Mesothelial cell of epicardium (in vitro differentiated cells): ENCODE measurements at places on chromosomes 12 and 14.

GRCh38 chr12:76942267-76942666 is 63.4 kb upstream of the CSRP2 start:
- H3K4me3 ChIP-seq, result no peak overlapping the region
- peak overlapping the region; percentile 78 for H3K27ac ChIP-seq
- no peaks in the 10 kb centered on the region for H3K27me3 ChIP-seq
- no peaks in the 10 kb centered on the region for H3K36me3 ChIP-seq

DNA sequence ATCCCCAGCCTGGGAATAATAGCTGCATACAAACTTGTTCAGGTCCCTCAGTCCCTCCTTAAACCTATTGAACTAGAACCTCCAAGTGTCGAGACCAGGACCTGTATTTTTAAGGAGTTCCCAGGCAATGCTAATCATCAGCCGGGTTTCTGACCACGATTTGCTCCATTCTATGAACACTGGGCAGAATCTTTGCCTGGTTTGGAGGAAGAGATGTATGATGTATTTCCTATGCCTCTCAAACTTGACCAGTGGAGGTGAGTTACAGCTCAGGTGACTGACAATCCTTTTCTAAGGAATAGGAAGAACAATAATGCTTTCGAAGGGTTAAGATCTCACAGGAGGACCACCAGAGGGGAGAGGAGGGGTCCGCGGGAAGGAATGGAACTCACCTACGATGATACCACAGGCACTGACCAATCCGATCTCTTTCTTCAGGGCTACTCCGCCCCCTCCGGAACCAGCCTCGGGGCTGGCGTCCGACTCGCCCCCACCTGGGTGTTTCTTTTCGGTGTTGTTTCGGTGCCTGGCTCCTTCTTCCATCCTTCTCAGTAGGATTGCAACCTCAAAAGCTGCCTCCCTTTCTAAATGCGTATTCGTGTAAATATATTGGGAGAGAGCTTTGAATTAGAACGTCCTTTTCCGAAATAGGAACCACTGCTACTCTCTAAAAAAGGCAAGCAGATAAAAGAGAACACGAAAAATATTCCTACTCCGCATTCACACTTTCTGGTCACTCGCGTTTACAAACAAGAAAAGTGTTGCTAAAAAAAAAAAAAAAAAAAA is 895 bp downstream of the SLC7A8 start:
- H3K4me1 ChIP-seq, result peaks cover 17% of the 10 kb centered on the region
- peak; percentile 38 for DNase-seq
- H3K36me3 ChIP-seq, result no peaks in the 10 kb centered on the region
- H3K27me3 ChIP-seq, result no peaks in the 10 kb centered on the region

GRCh38 chr12:117897372-117898161 is 71.2 kb downstream of the KSR2 start:
- DNase-seq, result no peak
- H3K36me3 ChIP-seq, result no peaks in the 10 kb centered on the region
- peaks cover 3% of the 10 kb centered on the region for H3K27me3 ChIP-seq
- H3K4me3 ChIP-seq, result no peak overlapping the region
- H3K27ac ChIP-seq, result no peak overlapping the region
- no peaks in the 10 kb centered on the region for H3K4me1 ChIP-seq

- peaks cover 4% of the 10 kb centered on the region for H3K27me3 ChIP-seq
- no peak overlapping the region for H3K4me3 ChIP-seq
- no peaks in the 10 kb centered on the region for H3K4me1 ChIP-seq
- H3K27ac ChIP-seq, result no peak overlapping the region
- no peak for DNase-seq
- H3K36me3 ChIP-seq, result no peaks in the 10 kb centered on the region
Measured at GRCh38 chr12:3727877-3728632, 24.9 kb downstream of the CRACR2A start.

GRCh38 chr14:94775091-94775870 is 5.4 kb upstream of the GSC start:
- H3K36me3 ChIP-seq, result no peaks in the 10 kb centered on the region
- no peak overlapping the region for H3K27ac ChIP-seq
- DNase-seq, result no peak
- H3K27me3 ChIP-seq, result peaks cover 98% of the 10 kb centered on the region
- no peak overlapping the region for H3K4me3 ChIP-seq
- H3K4me1 ChIP-seq, result peaks cover 36% of the 10 kb centered on the region

DNA sequence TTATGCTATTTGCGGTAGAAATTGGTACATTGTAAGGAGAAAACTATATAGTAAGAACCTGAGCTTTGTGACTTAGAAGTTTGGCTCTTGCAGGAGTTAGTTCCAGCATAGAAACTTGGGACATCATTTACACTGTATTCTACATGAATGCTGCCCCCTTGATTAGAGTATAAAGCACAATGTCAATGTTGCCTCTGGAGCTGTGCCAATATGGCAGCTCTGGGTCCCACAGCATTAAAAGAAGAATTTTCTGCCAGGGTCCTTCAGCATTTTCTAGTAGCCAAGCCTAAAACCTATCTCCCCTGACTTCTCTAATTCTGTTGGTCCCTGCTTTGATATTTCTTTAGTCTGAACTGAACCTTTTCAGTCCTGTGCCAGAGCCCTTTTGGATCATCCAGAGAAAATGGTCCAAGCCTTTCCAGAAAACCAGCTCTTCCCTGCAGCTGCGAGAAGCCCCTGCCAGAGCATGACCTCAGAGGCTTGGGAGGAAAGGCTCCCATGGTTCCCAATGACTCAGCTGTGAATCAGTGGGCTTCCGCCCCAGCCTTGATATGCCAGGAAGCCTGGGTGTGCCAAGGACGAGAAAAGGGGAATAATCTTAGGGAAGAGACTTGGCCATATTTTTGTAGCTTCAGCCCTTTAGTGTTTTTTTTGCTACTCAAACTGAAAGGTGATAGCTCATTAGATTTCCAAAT is 43.2 kb downstream of the PLEKHG7 start:
- no peak overlapping the region for H3K4me3 ChIP-seq
- peaks cover 2% of the 10 kb centered on the region for H3K27me3 ChIP-seq
- no peak for DNase-seq
